ENCODE measurements at places on chromosomes 12 and 14.
A peak's percentile ranks its signal among the peaks of the same experiment; 100 is the strongest.

GRCh38 chr14:93709249-93709648 is 79.0 kb downstream of the PRIMA1 start:
- DNase-seq = no peak

GRCh38 chr14:75434890-75435248 is 7.0 kb downstream of the JDP2 start:
- DNase-seq = no peak

DNA sequence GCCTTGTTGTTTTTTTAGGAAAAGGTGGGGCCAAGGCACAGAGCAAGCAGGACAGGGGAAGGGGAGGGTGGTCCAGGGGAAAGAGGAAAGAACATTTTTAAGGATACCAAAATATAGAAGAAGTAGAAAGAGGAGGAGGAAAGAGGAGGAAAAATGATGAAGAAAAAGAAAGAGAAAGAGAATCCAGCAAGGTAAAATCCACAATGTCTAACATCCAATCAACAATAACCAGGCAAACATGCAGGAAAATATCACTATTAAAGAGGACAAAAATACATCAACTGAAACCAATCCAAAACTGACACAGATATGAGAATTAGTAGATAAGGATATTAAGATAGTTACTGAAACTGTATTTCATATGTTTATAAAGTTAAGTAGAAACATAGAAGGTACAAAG is 7.0 kb upstream of the TMEM120B start:
- DNase-seq = no peak

DNA sequence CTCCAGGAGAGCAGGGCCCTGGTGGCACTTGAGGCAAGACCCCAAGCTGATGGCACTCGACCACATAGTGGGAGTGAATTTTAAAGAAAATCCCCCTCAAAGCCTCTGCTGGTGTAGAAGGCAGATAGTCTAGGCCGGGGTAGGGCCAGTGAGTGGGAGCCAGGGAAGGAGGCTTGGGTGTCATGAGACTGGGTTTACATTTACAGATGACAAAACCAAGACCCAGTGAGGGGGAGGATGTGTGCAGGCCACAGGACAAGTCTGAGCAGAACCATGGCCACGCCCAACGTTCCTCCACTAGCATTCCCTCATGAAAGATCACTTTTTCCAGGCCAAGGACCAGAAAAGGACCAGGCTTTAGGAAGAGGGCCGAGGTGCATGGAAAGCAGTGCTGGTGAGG is 42.0 kb downstream of the EVL start:
- DNase-seq = no peak

DNA sequence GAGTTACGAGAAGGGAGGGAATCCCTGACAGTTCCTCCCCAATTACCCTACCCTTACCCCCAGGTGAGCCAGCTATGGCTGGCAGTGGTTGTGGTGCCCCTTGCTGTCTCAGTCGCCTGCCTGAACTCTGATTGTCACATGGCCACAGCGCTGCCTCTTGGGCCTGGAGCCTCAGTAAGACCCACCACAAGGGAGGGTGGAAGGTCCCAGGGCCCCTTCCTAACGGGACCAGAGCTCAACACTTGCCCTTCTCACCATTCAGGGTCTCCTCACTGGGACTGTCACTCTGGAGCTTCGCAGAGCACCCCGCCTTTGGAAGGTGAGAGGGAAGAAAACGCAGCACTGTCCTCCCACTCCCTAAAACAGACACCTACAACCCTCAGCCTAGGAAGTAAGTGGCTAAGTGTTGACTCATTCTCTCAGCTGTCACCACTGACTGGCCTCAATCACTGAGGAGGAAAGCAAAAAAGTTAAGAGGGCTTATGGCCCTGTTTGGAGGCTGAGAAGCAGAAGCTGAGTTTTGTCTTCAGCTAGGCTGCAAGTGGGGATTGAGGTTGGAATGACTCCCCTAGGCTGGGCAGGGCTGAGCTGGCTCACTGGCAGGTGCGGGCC is 1.0 kb downstream of the TMEM253 start:
- no peak for DNase-seq

GRCh38 chr14:92252323-92252722 is 70.6 kb upstream of the SLC24A4 start:
- DNase-seq = no peak

DNA sequence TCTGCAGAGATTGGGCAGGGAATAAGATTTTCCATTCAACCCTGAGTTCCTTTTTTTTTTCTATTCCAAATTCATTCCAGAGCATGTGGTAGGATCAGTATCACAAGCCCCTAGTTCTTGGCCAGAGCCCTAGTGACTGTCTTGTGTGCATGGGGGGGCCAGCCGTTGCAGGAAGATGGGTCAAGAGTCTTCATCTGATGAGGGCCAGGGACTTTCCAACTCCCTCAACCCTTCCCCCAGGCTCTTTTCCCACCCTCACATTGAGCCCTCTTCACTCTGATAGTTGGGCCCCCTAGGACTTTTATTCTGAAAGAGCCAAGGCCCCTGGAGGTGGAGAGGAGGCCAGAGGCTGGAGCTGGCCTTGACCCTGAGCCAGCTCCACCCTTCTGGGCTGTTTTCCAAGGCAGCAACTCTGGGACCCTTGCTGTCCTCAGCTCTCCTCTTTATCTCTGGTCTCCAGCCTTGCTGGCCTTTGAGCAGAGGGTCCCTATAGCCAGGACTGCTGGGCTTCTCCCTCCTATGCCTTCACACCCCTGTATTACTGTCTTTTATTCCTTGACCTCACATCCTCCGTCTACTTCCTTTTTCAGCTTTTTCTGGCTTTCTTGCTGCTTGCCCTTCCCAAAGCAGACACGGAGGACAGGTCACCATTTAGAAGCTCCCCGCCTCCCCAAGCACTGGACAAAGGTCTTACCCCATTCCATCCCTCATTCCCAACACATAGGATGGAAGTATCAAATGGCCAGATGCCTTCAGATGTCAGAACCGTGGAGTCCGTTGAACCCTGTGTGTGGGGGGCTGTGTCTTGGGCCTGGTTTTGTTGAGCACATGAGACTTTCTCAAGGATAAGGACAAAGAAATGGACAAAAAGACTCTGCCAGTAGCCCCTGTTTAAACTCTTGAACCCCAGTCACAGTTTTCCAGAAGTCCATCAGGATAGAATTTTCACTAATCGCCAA is 5.6 kb downstream of the RBP5 start:
- no peak for DNase-seq

- DNase-seq = no peak
Observed at GRCh38 chr14:75645056-75645455, 15.6 kb downstream of the ERG28 start.

- DNase-seq = no peak
Observed at GRCh38 chr12:8590842-8591545, 21.7 kb downstream of the AICDA start.

- no peak for DNase-seq
Observed at GRCh38 chr12:85308374-85308773, 28.4 kb downstream of the ALX1 start.

DNA sequence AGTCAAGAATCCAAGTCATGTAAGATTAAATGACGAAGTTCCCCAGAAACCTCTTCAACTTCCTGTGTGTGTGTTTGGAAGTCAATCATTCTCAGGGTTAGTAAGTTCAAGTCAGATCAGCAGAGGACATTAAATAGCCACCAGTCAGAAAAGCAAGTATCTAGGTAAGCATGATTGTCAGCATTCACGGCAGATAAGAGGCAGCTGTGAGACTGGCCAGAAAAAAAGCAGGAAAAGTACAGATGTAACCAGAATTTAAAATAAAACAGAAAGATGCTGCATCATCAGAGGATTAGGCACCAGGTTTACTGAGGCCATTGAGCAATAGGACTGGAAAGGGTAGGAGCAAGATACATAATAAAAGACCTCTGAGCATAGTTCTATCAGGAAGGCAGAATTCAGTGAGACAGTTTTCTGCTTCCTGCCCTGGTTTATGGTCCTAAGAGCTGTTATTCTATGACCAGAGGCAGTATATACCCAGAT is 606.9 kb downstream of the FSCB start:
- no peak for DNase-seq

DNA sequence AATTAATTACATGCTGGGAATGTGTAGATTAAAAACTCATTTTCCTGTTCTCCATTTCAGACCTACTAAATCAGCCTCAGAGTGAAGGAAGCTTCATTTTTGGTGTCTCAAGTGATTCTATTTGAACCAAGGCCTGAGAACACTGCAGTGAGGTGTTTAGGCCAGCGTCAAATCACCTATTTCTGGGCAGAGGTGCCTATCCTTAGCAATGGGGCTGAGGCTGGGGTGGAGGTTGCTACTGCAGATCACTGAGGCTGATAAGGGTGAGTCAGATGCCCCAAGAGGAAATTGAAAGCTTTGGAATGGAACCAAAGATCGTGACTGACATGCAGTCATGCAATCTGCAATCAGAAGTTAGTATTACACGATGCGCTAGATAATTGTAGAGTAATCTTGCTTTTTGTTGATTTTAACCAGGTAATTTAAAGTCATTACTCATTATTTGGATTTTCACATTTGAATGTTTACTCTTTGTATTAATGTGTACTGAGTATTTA is 4.4 kb downstream of the TXNRD1 start:
- DNase-seq = peak; percentile 76

- DNase-seq = no peak
Observed at GRCh38 chr14:20427231-20428009, 8.5 kb downstream of the KLHL33 start.

DNA sequence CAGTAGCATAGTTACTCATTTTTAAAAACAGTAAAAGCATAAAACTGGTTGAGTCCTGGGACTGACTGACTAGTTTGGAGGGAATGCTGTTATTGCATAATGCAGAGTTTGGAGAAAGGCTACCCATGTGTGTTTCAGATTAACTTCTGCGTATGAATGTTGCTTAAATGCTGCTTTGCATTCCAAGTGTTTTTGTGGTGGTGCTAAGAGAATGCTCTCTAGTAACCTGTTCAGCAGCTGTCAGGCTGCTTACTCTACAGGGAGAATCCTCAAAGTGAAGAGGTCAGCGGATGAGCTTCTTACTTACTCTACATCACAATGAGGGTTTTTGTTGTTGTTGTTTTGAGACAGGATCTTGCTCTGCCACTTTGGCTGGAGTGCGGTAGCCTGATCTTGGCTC is 4.3 kb downstream of the DLST start:
- no peak for DNase-seq

DNA sequence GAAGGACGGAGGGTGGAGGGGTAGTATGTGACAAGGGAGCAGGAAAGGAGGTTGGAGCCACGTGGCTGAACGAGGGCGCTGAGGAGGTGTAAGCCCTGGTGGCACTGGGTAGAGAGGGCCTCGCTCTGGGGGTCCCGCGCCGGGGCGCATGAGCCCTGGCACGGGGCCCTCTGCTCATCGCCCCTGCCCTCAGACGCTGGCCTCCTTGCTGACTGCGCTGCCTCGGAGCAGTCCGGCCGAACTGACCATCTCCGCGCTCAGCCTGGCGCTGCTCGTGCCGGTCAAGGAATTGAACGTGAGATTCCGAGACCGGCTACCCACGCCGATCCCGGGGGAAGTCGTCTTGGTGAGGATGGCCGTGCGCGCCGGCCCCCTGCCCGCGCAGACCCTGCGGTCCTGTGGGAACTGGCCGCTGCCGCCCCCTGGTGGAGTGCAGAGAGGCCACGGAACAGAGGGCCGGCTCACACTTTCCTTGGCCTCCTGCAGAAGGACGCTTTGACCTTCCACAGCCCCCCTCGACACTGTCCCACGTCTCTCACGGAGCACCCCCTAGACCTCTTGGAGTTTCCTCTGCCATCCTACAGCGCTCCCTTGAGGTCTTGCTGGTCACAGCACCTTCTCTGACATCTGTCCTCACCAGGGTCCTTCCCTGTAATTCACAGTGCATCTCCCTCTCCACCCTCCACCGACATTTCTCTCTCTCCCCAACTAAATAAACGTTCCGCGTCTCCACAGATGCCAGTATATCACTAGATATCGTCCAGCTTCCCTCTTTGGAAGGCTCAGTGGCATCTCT is 10.5 kb downstream of the ARHGEF25 start:
- no peak for DNase-seq

DNA sequence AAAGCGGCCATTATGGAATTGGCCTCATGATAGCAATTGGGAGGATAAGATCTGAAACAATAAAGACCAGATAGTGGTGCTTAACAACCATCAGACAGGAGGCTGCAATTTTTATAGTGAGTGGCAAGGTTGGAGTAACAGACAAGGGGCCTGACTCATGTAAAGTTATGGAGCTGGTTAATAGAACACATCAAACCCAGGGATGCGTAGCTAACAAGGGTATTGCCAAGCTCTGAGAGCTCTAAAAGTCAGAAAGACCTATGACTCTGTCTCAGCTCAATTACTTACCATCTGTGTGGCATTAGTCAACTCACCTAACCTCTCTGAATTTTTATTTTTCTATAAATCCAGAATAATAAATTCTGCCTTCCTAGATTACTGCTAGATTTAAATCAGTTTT is 1731.5 kb upstream of the FLRT2 start:
- no peak for DNase-seq

DNA sequence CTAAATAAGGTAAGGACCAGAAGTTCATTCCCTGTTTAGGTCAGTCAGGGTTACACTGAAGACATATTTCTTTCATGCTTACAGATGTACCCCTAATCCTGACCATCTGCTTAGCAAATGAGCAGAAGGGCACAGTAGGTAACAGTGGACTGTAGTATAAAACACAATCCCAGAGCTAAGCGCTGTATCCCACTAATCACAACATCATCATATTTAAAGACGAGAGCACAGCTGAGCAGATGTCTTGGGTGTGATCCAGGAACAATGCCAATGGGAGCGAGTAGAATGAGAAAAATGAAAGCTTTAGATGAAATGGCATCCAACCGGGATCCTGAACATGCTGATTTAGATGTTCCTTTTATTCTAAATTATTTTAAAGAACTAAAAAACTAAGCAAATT is 213.4 kb downstream of the CCER1 start:
- no peak for DNase-seq

DNA sequence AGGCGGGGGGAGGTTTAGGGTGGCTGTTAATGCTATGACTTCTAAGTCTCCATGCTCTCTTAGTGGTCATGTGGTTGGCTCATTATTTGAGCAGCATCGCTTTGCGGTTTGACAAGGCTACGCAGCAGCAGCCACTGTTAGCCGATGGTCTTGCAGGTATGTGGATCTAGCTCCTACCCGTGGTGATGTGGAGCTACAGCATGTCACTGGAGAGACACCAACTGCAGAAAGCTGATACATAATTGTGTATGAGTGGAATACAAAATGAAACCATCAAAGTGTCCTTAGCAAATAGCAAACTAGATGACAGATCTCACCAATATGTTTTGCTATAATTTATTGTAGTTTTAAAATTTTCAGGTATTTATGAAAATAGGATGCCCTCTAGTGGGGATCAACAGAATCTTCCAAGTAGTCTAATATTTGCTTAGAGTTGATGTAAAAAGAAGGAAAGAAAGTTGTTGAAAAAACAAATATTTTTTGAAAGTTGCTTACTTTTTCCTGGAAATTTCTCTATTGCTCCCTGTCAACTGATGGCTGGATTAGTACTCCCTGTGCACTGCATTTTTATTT is 94.9 kb downstream of the NAV3 start:
- DNase-seq = peak; percentile 65

- no peak for DNase-seq
Observed at GRCh38 chr14:30077946-30078345, 150.3 kb upstream of the PRKD1 start.

GRCh38 chr12:52494100-52494499 is 1.0 kb upstream of the KRT6A start:
- no peak for DNase-seq
